Activated T-cell treated with anti-CD3 and anti-CD28 coated beads, Interleukin-2, amount 50 U/mL, for 72 hours (primary cell): ENCODE measurements at places on chromosomes 7 and 10.
A peak's percentile ranks its signal among the peaks of the same experiment; 100 is the strongest.

GRCh38 chr10:70588859-70589570, 13.5 kb downstream of the PRF1 start:
- DNase-seq: no peak

DNA sequence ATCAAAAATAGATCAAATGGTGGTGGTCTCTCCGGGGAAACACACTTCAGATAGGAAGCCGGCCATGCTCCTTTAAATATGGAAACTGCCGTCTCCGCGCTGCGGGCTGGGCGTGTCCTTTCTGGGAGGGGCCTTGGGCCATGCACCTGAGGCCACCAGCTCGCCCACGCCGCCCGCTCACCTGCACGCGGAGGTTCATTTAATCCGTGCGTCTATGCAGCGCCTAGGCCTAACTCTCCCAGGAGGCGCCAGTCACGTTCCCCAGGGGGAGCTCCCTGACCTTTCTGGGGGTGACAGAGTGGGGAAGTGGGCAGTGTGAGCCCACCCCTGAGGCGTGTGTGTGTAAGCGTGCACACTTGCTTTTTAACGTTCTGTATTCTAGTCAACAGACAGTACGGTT, 64.0 kb downstream of the C10orf143 start:
- no peak for DNase-seq

GRCh38 chr7:47508389-47509380, 73.2 kb downstream of the TNS3 start:
- no peak for DNase-seq

- DNase-seq: no peak
Measured at GRCh38 chr10:44099511-44099910, 285.4 kb downstream of the CXCL12 start.

DNA sequence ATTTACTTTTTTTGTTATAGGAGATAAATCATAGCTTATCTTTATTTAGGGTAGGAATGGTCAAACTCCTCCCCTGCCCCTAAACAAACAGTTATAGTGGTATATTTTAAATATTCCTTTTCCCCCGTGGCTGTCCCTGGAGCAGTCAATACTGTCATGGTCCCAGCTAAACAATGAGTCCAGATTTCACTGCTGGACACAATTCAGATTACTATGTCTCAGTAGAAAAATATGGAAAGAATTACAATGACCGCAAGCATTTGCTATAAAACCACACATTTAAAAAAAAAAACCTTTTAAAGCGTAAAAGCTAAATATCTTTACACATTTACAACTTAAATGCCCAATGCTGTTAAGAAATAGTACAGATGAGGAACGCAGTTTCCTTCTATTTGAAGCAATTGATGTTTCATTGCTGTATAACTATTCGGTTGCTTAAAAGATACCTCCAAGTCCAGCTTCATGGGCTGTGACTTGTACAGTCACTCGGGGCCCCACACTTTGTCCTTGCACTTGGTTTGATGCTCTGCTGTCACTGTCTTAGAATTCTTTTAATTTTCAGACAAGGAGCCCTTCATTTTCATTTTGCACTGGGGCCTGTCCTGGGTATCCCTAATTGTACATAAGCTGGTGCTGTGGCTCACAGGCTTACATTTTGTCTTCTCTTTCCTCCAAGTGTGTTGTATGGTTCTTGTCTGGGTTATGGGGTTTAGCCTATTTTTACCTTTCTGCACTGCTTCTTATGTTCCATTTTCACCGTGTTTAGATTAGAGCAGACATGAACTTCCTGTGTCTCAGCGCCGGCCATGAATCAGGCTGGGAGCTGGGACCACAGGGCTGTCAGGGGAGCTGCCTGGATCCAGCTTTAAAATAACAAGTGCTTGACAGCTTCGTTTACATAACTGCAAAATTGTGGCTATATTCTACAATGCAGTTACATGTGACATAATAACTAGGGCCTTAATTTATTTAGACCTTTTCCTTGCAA, 530.2 kb upstream of the FZD8 start:
- no peak for DNase-seq

GRCh38 chr10:12503311-12503710, 154.0 kb downstream of the CAMK1D start:
- no peak for DNase-seq

GRCh38 chr10:24894728-24895127, 57.7 kb downstream of the PRTFDC1 start:
- DNase-seq: peak; percentile 14

GRCh38 chr10:120578134-120578533, 121.1 kb downstream of the PLPP4 start:
- no peak for DNase-seq

GRCh38 chr7:67487316-67487715, 490.7 kb downstream of the TYW1 start:
- no peak for DNase-seq

DNA sequence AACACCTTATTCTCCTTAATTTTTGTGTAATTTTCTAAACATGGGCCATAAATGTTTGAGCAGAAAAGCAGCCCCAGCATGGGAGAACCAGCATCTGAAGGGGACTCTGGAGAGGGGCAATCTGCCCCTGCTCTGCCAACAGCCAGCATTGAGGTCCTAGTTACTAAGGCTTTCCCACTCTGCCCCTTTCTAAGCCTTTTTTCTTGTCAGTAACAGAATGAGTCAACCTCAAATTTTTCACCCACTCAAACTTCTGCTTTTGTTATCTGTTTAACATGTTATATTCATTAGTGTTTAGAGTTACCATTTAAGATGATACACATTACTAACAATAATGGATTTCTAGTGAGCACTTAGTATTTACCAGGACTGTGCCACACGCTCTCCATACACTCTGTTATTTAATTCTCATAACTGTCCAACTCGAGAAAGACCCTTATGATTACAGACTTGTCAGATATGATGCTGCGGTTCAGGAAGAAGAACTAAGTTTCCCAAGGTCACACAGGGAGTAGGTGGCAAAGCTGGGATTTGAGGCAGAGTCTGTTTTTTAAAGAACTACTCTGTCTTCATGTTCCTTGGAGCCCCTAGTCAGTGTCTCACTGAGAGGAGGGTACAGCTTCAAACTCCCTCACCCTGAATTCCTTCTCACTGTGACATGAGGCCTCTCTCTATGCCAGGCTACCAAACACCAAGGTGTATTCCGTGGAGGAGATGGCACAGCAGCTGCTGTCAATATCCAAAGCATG, 19.9 kb upstream of the GPAM start:
- no peak for DNase-seq

DNA sequence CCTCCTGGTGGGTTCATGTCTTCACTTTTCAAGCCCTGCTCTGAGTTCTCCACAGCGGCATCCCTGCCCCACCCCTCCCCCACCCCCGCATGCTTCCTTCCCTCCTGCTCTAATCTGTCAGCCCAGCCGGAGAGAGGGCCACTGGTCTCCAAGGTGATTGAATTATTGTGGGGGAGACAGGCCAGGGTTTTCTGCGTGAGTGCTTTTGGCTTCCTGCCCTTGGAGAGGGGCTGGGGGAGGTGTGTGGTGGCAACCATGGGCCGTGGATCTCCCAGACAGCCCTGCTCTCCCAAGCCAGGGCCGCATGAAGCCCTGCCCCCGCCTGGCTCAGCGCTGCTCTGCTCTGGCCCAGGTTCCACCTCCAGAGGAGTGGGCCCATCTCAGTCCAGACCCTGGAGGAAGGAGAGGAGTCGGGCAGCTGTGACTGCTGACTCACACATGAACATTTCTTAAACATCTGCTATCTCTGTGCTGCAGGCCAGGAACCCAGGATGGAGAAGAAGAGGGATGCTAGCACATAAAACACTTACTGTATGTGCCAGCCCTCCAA, 109.9 kb downstream of the ZMIZ1 start:
- DNase-seq: no peak

DNA sequence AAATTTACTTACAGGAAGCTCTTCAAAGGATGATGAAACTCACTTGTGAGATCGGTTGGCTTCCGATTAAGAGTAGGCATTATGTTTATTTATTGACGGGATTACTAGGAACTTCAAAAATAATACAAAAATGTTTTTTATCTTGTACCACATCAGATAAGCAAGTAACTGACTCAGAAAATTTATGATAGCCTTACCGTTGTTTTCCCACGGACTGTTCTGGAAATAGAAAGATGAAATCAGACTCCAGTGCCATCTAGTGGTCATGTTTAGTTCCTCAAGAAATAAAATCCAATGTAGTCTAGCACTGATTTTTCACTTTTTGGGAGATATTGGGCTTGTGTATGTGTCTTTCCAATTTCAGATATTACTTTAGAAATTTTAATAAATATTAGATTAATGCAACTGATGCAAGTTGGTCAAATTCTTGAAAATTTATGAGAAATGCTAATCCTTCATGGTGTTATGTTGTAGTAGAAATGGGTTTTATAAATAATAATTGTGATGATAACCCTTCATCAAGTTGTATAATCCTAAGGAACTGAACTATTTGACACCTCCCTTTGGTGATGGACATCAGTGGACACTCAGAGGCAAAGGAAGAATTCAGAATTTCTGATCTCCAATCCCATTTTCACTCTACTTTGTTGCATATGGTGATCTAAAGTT, 168.8 kb downstream of the TMEM26 start:
- no peak for DNase-seq

GRCh38 chr7:157771-158625, 34.4 kb upstream of the FAM20C start:
- DNase-seq: no peak
